ENCODE measurements at places on chromosomes 5 and 9.

DNA sequence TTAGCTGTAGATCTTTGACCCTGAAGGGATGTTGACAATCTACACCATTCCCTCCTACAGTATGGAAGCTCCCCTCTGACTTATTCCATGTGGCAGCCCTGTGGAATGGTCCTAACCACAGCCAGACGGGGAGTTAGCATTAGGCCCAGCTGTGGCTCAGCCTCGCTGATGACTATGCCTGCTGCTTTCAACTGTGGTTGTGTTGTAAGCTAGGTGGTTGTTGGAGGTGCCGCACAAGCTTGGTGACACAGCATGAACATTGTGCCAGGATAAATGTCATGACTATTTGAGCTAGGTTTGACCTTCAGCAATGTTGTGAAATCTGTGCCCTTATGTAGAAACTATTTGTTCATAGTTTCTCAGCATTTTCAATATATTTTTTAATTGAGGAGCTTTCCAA is 40.6 kb downstream of the SGCD start:
- no peak for DNase-seq

DNA sequence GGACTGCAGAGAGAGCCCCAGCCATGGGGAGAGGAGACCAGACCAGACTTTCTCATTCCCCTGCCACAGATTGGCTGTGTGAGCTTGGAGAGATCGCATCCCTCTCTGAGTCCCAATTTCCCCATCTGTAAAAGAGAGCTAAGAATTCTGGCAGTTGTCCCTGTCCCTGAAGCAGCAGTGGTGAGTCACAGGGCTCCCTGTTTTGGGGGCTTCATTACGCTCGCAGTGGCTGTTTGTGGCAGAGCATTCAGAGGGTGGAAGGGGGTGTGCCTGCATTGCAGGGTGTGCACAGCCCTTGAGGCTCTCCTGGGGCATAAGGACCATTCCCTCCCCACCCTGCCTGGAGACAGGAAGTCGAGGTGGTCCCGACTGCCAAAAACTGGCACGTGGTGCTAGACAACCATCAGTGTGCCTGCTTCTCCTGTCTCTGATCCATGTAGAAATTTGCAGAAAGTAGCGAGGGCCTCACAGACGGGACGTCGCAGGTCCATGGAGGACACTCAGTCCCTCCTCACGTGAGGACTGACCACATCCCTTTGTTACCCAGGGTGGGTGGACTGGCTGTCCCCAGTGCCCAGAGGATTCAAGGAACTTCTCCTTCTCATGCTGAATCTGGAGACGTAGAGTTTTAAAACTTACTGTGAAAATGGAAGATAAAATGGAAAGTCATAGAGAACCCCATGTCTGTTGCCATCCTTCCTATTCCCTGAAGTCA is 35.3 kb downstream of the HRH2 start:
- DNase-seq, result no peak

GRCh38 chr9:37220971-37221370 is 100.6 kb downstream of the ZCCHC7 start:
- DNase-seq, result no peak

GRCh38 chr9:91799113-91799744 is 150.8 kb downstream of the ROR2 start:
- no peak for DNase-seq

- no peak for DNase-seq
Observed at GRCh38 chr5:169870211-169870610, 110.1 kb downstream of the INSYN2B start.

- DNase-seq, result no peak
Observed at GRCh38 chr9:18756712-18757125, 276.3 kb downstream of the SAXO1 start.

DNA sequence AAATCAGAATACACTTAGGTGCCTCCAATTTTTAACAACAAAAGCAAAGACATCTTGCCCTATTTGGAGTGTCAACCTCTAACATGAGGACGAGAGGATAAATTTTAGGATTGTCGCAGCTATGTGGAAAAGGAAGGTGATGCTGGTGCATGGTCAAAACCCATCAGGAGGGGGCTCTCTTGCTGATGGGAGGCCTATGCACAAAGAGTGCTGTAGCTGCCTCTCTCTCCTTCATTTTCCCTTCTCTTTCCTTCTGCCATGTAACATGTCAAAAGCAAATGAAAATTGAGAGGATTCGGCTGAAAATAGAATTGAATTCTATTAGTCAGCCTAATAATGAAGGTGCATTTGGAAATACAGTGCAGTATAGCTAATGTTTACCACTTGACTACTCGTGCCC is 578.7 kb upstream of the ZNF462 start:
- DNase-seq, result no peak

- no peak for DNase-seq
Observed at GRCh38 chr9:130555061-130555460, 24.3 kb upstream of the FUBP3 start.

Measured in GM19239 (cell line).